ENCODE measurements at places on chromosomes 11 and 22. TPM values are rescaled to one million over a fixed set of nuclear protein-coding genes. Genes with fewer than 3 reads are reported as not detected.
A peak's percentile ranks its signal among the peaks of the same experiment; 100 is the strongest.

DNA sequence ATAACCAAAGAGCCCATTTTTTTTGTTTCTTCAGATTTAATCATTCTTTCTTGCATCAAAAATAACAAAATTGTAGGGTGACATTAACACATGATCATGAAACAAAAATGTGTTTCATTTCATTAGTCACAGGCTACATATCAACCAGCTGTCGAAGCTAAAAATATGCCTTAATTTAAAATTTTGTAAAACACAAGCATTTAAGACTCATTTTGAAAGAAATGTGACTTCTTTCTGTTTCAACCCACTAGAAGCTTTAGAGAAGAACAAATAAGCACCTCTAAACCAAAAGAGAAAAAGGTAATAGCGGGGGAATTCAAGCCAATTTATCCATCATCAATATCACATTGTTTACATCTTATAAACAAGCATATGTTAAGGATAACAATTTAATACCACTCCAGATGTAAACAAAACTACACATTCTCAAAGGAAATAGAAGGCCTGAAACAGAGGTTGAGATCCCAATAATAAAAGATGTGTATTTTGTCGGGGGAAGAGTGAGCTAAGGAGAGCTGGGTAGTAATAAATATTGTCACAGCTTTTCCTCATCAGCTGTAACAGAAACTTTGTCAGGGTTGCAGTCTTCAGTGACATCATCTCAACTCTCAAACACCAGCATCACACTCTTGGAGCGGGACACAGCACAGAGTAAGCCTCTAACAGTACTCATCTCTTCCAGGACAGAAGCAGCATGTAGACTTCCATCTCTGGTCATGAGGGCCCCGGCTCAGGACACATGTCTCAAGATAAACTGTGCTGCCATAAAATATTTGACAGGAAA is 42.0 kb downstream of the ALG9 start:
- no peak for DNase-seq

DNA sequence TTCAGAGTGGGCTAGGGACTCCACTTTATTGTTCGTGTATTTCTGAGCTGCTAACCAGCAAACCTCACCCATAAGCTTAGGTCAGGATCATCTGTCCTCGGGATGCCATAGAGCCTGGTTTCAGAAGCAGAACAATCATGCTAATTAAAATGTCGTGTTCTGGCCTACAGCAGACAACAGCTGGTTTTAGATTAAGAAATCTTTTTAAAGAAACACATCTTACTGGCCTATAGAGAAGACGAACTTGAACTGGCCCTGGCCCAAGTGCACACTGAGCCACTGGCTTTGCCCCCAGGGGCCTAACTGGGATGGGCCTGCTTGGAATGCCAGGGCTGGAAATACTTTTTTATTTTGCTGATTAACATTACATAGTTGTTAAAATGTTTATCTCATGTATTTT is 63.2 kb downstream of the ALX4 start:
- no peak for DNase-seq

GRCh38 chr11:130166457-130166784 is 6.8 kb downstream of the ST14 start:
- no peak for DNase-seq

DNA sequence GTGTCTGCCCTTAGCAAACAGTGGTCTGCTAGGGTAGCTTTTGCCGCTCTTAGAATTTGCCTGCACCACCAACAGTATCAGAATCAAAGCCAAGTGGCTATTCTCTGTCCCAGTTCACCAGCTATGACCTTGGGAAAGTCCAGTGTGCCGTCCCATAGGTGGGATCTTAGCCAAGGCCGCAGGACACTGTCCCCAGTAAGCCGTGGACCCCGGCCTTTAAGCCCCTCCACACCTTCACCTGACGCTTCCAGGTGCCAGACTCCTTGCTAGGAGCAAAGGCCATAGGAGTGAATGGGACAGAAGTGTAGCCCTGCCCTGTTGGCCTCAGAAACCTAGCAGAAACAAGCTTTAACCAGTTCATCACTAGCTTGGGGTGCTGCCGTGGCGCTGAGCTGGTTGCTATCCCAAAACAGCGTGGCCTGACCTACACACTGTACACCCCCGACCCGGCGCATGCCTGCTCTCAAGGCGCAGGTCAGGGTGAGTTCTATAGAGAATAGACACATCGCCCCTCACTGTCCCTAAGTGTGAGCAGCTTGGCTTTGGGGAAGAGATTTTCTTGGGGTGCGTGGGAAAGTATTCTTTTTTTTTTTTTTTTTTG is 4.5 kb downstream of the FADD start:
- DNase-seq: no peak

- DNase-seq: no peak
Observed at GRCh38 chr11:105821372-105821771, 200.7 kb downstream of the MSANTD4 start.

GRCh38 chr11:7964873-7965272 is 374 bp downstream of the NLRP10 start:
- DNase-seq: no peak

GRCh38 chr11:132874638-132875037 is 657.7 kb downstream of the OPCML start:
- DNase-seq: no peak

DNA sequence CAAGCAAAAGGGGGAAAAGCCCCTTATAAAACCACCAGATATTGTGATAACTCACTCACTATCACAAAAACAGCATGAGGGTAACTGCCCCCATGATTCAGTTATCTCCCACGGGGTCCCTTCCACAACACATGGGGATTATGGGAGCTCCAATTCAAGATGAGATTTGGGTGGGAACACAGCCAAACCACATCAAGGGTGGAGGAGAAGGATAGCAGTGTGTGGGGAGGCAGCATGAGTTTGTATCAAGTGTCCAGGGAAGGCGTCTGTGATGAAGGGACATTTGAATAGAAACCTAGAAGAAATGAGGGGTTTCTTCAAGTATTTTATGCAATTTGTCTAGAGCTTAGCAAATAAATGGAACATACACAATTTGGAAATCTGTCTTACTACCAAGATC is 98.2 kb downstream of the SLC1A2 start:
- no peak for DNase-seq

DNA sequence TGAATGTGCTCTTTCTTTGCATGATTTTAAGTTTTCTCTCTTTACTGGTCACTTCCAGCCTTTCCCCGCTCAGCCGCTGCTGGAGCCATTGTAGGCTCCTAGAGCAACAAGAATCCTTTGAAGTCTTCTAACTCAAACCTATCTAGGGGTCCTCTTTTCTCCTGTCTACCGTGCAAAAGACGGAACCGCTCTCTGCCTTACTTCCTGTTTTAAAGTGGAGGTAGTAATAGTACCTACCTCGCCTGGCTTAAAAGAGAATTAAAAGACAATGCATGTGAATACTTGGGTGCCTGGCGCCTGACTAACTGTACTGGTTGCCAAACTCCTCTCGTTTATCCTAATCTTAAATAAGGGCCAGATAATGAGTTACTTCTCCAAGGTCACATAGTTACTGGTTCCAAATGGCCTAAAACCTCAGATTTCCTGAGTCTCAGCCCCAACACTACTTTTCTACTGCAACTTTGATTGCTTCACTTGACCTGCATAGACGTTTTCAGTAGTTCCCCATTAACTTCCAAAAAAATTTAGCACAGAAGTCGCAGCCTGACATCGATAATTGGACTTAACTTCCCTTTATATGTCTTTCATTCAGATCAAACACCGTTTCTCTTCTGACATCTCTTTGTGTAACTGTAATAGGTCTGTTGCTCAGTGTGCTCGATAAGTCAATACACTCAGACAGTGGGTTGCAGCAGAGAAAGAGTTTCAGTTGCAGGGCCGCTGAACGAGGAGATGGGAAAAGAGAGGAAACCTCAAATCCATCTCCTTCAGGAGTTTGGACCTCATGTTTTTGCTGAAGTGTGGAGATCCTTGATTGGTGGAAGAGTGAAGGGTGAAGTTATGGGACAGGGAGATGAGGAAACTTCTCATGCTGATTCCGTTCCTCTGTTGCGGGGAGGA is 891 bp downstream of the SAMM50 start:
- no peak for DNase-seq

DNA sequence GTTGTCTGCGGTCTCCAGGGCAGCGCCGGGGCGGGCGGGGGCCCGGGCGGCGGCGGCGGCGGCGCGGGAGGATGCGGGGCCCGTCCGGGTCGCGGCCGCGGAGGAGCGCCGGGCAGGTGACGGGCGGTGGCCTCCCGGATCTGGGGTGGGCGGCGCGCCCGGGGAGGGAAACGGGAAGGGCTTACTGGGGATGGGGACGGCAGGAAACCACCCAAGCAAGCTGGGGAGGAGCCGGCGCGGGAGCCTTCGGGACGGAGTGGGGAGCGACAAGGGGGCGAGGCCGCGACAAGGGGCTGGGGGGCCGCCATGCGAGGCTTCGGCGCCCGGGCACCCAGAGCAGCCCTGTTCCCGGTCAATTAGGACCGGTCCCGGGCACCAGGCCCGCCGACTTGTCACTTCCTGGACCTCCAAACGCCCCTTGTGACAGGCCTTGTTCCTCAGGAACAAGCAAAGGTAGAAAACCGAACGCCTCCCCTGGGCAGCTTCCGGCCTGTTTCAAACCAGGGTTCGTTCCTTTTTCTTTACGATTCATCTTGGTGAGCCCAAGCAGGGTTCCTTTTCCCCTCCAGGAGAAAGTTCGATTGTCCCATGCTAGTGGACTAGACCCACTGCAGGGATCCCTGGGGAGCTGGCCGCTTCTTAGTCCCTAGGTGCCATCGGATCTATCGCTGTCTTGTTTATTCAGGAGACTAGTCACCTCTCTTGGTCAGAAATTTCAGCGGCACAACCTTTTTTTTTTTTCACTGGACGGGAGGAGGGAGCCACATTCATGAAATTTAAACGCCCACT is 492 bp downstream of the JHY start:
- DNase-seq: peak; percentile 53

- DNase-seq: no peak
Observed at GRCh38 chr11:121671283-121672168, 218.8 kb upstream of the SORL1-AS1 start.

DNA sequence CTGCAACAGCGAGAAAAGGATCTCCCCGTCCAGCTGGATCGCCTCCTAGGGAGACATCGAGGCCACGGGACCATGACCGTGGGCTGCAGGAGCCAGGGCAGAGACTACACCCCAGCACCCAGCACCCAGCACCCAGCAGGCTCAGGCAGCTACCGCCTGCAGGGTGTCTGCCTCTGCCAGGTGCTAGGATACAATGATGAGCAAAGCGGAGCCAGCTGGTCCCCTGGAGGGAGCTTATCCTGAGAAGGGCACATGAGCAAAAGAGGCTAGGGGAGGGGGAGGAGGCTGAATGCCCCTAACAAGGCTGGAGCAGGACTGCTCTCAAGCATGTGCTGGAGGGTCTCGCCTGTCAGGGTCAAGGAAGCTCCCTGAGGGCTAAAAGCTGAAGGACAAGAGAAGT is 4.8 kb upstream of the CASTOR1 start:
- DNase-seq: no peak

DNA sequence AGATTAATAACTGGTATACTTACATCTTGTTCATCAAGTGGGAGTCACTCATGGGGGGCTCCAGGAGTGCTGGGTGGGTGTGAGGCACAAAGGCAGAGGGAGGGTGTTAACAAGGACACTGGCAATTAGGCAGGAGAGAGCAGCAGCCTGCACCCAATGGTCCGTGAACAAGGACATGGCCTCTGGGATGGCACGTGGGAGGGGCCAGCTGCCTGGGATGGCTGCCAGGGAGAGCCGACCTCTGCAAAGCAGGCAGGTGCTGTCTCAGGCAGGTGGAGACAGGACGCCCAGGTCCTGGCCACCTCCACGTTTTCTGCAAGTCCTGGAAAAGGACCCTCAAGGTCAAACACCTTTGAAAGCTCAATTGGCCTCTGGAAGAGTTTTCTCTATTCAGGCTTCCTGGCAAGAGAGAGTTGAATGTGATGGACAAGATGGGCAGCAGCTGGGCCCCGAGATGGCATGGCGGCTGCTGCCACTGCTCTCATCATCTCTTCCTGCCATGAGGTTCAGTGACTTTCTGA is 257.1 kb downstream of the BUD13 start:
- DNase-seq: no peak

DNA sequence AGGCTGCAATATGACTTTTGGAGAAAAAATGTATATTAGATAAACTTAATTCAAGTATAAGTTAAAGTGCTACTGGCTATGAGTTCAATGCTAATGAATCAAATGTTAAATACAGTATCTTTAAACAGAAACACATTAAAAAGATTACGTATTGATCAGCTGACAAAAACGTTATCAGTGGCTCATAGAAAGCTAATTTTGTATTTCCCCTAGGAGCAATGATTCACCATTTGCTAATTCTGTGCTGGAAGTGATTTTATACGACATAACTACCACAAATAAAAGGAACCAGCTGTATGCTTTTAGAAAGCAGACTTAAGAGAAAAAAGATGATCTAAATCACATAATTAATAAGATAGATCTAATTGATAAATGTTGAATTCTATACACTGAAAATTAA is 43.6 kb downstream of the MRE11 start:
- no peak for DNase-seq

DNA sequence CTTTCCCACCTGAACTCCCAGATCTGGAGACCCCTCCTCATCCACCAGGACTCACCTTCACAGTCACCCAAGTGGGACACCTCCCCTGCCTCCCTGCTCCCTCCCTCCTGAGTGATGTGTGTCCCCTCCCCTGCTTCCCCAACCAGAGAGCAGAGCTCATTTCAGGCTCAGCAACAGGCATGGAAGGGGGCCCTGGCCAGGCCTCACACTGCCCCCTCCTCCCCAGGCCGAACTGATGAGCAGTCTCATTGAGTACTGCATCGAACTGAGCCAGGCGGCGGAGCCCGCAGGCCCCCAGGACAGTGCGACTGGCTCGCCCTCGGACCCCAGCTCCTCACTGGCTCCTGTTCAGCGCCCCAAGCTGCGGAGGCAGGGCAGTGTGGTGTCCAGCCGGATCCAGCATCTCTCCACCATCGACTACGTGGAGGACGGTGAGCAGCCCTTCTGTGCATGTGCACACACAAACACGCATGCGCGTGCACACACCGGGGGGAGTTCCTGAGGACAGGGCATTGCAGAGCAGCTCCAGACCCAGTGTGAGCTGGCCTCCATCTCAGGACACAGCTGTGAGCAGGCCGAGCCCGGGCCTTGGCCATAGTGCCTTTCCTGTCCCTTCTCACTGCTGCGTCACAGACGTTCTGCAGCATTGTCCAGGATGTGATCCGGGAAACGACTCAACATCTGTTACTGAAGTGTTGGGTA is 17.8 kb upstream of the NEAT1 start:
- no peak for DNase-seq

The C11orf97 gene
- not detected for total RNA-seq

The GTSE1 gene
- total RNA-seq: 0.26 TPM

The PATE4 gene
- not detected for total RNA-seq

The OR6T1 gene
- total RNA-seq: not detected

The IRAG1 gene
- total RNA-seq: 1.6 TPM

The IGLL1 gene
- not detected for total RNA-seq

The CLDN5 gene
- 80.4 TPM for total RNA-seq

The TRPM5 gene
- total RNA-seq: 2.6 TPM
